Fibroblast of mammary gland (primary cell): ENCODE measurements at places on chromosomes 7 and 10.

DNA sequence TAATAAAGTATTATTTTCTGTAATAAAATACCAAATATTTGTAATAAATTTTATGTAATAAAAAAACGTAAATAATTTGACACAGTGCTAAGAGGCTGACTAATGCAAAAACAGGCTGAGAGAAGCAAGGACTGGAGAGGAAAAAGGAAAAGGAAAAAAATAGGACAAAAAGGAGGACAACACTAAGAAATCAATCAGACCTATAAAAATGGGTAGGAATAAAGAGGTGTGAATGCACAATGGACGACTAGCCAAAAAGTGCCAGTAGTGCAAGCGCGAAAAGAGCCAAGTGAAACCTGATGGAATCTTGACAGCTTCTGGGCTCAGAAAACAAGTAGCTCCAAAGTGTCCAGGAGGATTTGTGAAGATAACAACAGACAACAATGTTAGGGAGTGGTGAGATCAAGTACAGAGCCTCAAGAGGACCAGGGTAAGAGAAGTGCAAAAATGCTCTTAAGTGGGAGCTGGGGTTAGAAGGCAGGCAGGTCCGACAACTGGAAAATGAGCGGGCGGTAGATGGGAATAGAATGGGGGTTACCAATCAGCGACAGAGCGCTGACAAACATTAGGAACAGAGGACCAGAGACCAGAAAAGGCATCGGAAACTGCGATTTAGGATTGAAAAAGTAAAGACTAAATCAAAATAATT is 1.2 kb downstream of the BRAF start:
- peak; percentile 13 for DNase-seq

- DNase-seq = peak; percentile 33
Measured at GRCh38 chr10:16116404-16117304, 256.3 kb upstream of the MINDY3 start.

GRCh38 chr7:103396471-103396870 is 49.0 kb downstream of the PSMC2 start:
- no peak for DNase-seq

- DNase-seq = no peak
Measured at GRCh38 chr7:110718503-110719205, 372.3 kb upstream of the LRRN3 start.

DNA sequence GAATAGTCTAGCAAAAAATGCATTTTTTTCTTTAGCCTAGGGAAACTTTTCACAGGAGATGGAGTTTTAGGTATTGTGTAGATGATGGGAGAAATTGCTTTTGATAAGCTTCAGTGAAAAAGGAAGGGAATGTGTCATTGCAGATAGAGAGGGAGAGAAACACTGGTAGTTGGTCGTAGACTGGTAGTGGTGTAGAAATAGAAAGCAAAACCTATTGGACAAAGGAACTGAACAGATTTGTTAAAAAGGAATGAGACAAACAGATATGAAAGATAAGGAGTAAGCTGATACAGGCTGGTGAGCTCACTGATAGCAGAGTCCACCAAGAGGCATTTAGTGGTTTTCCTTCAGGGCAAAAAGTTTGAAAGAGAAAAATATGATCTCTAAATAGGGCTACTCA is 94.3 kb downstream of the ZEB1 start:
- no peak for DNase-seq

GRCh38 chr10:68185085-68185484 is 46.8 kb downstream of the ATOH7 start:
- DNase-seq = no peak

DNA sequence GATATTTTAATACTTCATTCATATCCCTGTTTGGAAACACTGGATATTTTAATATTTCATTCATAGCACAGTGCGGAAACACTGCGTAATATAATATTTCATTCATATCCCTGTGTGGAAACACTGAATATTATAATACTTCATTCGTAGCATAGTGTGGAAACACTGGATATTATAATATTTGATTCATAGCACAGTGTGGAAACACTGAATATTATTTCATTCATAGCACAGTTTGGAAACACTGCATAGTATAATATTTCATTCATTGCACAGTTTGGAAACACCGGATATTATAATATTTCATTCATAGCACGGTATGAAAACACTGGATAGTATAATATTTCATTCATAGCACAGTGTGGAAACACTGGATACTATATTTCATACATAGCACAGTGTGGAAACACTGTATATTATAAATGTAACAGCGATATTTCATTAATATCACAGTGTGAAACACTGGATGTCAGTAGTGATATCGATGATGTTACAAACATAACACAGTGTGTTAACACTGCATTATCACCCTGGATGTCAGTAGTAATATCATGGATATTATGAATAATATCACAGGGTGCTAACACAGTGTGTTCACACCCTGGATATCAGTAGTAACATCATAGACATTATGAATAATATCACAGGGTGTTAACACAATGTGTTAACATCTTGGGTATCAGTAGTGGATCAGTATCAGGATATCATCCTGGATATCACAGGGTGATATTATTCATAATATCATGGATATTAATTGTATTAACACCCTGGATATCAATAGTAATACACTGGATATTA is 2.9 kb upstream of the TMEM225B start:
- no peak for DNase-seq

GRCh38 chr10:100869399-100869798 is 43.4 kb upstream of the SLF2 start:
- DNase-seq = no peak

DNA sequence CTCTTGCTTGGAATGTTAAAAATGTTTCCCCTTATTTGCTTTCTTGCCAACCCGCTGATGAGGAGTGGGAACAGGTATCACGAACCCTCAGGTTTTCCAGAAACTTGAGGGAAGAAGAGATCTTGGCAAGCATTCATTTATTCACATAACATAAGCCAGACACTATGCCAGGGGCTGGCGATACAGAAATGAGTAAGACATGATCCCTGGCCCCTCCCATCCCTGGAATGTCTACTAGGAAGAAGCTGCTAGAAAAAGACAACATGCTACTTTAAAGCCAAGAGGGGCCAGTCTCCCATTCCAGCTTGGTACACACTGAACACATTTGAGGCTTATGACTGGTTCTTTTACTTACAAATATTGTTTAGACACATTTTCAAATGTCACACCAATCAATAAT is 26.4 kb downstream of the SLC35B4 start:
- DNase-seq = peak; percentile 54
